ENCODE measurements at places on chromosomes 11 and 22.

GRCh38 chr11:79050786-79051185 lies 390.0 kb downstream of the TENM4 start:
- no peak for DNase-seq

DNA sequence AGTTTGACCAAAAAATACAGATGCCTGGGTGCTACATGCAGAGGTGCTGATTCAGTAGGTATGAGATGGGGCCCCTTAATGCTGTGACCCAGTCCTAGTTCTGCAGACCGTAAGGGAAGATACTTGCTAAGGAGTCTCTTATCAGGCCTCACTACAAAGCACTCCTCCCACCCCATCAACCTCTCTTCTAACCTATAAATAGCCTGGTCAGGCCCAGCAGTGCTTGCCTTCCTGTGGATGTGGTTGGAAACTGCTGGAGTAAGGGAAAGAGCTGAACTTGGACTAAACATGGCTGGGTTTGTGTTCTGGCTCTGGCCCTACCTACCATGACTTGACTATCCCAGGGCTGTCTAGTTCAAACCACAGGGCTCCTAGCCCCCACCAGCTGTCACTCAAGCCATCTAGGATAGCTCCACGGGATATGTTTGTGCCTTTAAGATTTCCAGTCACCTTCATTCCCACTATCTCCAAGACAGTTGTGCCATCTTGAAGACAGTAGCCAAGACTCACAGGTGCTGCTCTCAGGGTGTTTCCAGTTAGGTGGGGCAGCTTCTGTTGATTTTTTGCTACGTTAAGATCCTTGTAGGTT lies 9.5 kb upstream of the DKK3 start:
- DNase-seq, result no peak

DNA sequence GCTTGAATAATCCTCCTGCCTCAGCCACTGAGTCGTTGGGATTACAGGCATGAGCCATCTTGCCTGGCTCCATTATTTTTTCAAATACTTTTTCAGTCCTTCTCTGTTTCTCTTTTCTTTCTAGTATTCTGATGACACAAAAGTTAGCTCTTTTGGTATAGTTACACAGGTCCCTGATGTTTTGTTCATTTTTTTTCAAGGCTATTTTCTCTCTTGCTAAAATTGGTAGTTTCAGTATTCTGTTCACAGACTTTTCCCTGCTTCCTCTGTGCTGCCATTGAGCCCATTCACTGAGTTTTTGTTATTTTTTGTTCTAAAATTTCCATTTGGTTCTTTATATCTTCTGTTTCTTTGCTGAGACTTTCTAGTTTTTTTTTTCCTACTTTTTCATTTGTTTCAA lies 166.5 kb downstream of the UVRAG start:
- no peak for DNase-seq

DNA sequence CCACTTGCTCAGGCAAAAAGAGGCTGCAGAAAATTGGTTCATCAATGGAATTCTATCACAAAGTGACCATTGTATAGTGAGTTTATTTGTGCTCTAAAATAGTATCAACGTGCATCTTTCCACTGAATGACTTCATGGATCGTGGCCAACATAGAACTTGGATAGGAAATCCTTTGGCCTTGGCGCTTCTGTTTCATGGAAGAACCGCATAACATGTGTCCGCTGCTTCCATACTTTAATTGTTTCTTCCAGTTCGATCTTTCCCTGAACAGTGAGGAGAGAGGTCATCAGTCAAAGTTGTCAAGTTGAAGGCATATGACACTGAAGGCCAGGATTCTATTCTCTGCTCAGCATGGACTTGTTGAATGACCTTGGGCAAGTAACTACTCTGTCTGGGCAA lies 4.5 kb downstream of the NDUFA6 start:
- no peak for DNase-seq

DNA sequence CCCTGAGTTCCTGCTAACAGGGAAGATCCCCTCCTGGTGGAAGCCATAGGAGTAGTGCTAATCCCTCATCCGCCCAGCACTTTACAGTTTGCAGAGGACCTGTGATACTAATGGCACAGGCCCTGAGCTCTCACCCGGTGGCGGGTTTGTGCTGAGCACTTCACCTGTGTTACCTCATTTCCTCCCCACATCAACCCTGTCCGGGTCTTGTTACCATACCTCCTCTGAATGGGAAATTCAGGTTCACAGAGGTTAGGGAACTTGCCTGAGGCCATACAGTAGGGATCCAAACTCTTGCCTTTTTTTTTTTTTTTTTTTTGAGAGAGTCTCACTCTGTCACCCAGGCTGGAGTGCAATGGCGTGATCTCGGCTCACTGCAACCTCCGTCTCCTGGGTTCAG lies 25.2 kb downstream of the CAPN1 start:
- DNase-seq, result no peak

DNA sequence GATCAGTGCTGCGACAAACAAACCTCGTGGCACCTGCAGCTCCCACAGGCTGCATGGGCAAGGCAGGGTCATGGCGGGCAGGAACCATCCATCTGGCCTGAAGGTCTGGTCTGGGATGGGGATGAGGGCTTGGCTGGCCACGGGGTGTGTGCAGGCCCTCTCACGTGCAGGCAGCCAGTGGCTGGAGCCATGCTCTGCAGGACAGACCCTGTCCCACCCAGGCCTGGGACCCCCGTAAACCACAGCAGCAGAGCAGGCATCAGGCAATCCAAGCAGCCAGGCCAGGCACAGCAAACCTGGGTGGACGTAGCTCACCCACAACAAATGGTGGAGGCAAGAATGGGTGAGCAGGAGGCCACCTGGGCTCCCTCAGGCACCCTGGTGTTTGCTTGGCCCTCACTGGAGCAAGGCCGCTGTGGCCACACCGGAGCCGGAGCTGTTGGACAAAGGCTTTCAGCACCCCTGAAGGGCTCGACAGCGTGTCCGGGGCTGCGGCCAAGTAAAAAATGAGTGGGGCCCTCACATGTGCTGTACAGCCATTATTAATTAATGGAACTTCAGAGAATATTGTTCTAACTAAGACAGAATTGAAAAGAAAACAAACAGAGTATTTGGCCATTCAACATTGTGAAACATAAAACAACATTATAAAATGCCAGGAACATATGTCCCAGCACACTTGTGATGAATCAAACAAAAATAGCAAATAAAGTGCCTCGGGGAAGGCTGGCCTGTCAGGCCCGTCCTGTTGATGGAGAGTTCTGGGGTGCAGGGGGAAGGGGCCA lies 24.0 kb upstream of the GNB1L start:
- no peak for DNase-seq

GRCh38 chr11:33847251-33847650 lies 44.6 kb downstream of the LMO2 start:
- DNase-seq, result no peak

DNA sequence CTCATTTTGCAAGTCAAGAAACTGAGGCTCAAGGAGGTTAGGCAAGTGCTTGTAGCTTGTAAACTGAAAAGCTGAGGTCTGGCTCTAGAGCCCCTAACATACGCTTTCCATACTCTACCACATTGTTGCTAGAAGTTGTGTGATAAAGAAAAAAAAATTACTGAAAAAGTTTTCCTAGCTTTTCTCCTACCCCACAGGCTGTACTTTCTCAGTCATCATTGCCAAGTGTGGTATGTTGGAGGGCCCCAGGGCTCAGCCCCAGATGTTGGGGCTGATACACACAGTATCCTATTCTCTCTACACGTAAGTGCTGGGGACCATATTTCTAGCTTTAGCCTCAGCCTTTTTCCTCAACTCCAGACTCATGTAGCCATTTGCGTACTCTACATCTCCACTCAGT lies 16.0 kb downstream of the KREMEN1 start:
- no peak for DNase-seq

GRCh38 chr11:17021511-17021910 lies 7.3 kb upstream of the PLEKHA7 start:
- no peak for DNase-seq

DNA sequence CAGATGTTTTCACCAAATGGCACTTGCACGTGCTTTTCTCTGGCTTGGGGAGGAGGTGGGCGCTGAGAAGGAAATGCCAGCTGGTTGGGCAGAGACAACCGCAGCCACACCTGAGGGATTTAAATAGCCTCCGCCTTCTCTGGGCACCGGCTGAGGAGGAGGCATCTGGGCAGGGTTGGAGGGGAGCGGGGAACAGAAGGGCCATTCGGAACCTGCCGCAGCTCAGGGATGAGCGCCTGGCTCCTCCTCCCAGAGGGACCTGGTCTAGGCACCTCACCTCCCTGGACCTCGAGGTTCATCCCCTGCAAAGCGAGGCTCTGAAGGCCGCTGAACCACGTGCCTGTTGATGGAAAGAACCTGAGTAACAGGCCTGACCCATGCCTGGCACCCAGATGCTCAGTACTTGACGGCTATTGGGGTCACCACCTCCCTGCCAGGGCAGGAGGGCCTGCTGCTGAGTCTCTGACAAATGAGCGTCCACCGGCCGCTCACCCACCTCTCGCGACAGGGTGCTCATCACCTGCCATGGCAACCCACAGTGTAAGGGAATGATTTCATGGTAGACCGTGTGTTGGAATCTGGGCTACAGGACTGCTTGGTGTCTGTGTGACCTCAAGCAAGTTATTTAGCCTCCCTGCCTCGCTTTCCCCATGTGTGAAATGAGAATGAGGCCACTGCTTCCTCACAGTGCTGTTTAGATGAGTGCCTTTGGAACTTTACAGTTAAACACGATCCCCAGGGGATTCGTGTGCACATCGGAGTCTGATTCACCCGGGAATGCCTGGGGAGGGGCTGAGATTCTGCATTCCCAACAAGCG lies 2.0 kb upstream of the KDELR3 start:
- no peak for DNase-seq

DNA sequence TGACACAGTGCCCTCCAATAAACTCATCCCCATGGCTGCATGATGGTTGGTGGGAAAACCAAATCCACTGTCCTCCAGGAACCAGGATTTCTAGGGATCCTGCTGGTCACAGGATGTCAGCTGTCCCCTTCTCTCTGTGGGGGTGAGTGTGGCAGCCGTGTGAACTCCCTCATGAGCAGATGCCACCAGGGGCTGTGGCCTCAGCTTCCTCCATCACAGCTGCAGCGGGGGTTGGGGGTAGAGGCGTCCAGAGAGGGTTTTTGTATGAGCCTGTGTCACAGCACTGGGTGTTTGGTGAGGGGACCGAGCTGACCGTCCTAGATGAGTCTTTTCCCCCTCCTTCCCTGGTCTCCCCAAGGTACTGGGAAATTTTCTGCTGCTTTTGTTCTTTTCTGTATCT lies 26.4 kb downstream of the IGLL5 start:
- no peak for DNase-seq

Measured in stimulated activated CD4-positive, alpha-beta T cell treated with anti-CD3 and anti-CD28 coated beads, TNF-alpha, amount 100 ng/mL, for 48 hours (primary cell).